ENCODE measurements at places on chromosomes 6 and 20. TPM values are rescaled to one million over a fixed set of nuclear protein-coding genes. Genes with fewer than 3 reads are reported as not detected.

DNA sequence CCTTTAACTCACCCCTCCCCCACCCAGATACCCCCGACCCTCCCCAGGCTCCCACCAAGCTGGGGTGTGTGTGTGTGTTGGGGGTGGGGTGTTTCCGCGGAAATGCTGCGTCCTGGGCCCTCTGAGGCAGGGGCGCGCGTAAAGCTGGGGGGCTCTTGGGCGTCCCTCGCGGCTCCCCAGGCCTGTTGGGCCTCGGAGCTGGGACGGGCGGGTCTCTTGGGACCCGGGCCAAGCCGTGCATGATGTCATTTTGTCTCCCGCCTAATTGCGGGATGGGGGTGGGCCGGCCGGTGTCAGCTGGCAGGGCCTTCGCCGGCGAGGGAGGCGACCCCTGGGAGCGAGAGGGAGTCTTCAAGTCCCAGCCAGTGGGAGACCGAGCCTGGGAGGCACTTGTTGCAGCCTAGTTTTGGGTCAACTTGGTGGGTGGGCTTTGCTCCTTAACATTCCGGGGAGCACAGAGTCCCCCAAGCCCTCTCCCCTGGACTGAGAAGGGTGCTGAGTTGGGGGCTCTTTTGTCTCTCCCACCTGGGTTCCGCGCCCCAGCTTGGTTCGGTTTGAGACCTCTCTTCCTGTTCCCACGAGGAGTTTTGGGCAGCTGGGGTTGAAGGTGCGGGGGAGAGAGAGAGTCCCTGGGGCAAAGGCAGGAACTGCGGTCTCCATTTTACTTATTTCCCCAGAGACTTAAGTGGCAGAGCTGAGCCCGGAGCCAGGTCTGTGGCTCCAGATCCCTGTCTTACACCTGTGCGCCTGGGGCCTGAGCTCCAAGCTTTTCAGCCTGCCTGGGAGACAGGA, 623 bp downstream of the MYBL2 start:
- DNase-seq, result no peak

GRCh38 chr6:24905483-24905882, 30.3 kb downstream of the RIPOR2 start:
- no peak for DNase-seq

GRCh38 chr20:18650224-18650623, 62.4 kb downstream of the DTD1 start:
- peak; percentile 49 for DNase-seq

DNA sequence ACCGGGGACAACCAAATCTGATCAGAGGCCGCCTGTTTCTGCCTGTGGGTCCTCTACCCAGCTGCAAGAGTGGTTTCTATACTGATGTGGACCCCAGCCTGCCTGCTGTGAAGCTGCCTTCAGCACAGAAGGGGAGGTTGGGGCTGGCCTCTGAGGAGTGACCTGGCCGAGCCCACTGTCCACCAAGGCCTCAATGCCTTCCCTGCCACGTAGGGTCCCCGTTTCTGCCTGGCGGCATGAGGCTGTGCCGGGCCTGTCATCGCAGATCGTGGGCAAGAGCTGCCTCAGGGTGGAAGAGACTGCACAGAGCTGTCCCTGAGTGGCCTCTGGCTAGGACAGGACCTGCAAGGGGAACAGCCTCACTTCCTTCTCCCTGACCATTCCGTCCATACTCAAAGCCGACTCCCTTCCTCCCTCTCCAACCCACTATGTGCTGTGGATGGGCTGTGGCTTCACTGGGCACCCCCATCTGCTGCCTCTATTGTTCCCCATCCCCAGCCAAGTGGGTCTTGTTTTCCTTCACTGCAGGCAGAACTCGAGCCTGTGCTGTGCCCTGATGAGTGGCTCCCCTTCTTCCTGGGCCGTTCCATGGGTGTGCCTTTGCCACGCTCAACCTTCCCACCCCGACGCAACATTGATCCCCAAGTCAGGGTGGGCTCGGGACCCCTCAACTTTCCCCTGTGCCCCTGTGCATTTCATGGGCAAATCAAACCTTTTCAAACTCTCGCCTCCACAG, 60.3 kb downstream of the ERMARD start:
- DNase-seq, result no peak

The PREX1 gene
- total RNA-seq, result 19.1 TPM

The PNLDC1 gene
- total RNA-seq, result 1.1 TPM

The UBD gene
- not detected for total RNA-seq

All from sigmoid colon (tissue), 7 donors.